ENCODE measurements at places on chromosomes 7 and 10. TPM values are rescaled to one million over a fixed set of nuclear protein-coding genes. Genes with fewer than 3 reads are reported as not detected.

The GPR158 gene
- 0.49 TPM for total RNA-seq

The SHTN1 gene
- 9.2 TPM for total RNA-seq

The KEL gene
- not detected for total RNA-seq

The PVRIG gene
- total RNA-seq = not detected

The TIMM23 gene
- 54.1 TPM for total RNA-seq

The C1QL3 gene
- 0.09 TPM for total RNA-seq

The CALML5 gene
- total RNA-seq = not detected

The FBXL13 gene
- total RNA-seq = 3.4 TPM

The SLC29A4 gene
- 0.90 TPM for total RNA-seq

The ZNF138 gene
- 6.8 TPM for total RNA-seq

The WEE2 gene
- not detected for total RNA-seq

Data from fibroblast of the aortic adventitia (primary cell).